ENCODE measurements at places on chromosomes 4 and X. TPM values are rescaled to one million over a fixed set of nuclear protein-coding genes. Genes with fewer than 3 reads are reported as not detected.

- no peaks in the 10 kb centered on the region for H3K27me3 ChIP-seq
- no peaks in the 10 kb centered on the region for H3K36me3 ChIP-seq
- H3K4me1 ChIP-seq: no peaks in the 10 kb centered on the region
- H3K4me3 ChIP-seq: no peak overlapping the region
Observed at GRCh38 chr4:85210353-85210752, 243.9 kb upstream of the WDFY3 start.

DNA sequence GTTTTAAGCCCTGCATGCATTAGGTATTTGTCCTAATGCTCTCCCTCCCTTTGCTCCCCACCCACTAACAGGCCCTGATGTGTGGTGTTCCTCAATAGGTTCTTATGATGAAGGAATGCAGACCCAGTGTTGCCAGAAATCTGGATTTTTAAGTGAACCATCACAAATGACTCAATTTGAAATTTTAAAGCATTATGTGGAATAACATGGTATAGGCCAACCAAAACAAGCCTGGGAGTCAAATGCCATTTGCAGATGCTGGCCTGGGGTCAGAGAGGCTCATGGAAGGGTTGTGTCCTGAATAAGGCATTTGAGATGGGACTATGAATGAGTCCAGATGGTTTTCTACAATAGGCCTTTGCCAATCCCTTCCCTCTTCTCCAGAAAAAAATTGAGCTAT is 179.6 kb downstream of the SHROOM3 start:
- H3K36me3 ChIP-seq: no peaks in the 10 kb centered on the region
- H3K4me3 ChIP-seq: no peak overlapping the region
- no peaks in the 10 kb centered on the region for H3K4me1 ChIP-seq
- H3K27ac ChIP-seq: no peak overlapping the region
- H3K27me3 ChIP-seq: no peaks in the 10 kb centered on the region

GRCh38 chrX:148771440-148771839 is 271.0 kb downstream of the AFF2 start:
- no peaks in the 10 kb centered on the region for H3K27me3 ChIP-seq
- no peaks in the 10 kb centered on the region for H3K36me3 ChIP-seq
- no peaks in the 10 kb centered on the region for H3K4me1 ChIP-seq
- H3K27ac ChIP-seq: no peak overlapping the region

- no peaks in the 10 kb centered on the region for H3K36me3 ChIP-seq
- H3K4me1 ChIP-seq: no peaks in the 10 kb centered on the region
- H3K4me3 ChIP-seq: no peak overlapping the region
- no peak for DNase-seq
- no peak overlapping the region for H3K27ac ChIP-seq
Observed at GRCh38 chr4:6113641-6114040, 86.7 kb downstream of the JAKMIP1 start.

DNA sequence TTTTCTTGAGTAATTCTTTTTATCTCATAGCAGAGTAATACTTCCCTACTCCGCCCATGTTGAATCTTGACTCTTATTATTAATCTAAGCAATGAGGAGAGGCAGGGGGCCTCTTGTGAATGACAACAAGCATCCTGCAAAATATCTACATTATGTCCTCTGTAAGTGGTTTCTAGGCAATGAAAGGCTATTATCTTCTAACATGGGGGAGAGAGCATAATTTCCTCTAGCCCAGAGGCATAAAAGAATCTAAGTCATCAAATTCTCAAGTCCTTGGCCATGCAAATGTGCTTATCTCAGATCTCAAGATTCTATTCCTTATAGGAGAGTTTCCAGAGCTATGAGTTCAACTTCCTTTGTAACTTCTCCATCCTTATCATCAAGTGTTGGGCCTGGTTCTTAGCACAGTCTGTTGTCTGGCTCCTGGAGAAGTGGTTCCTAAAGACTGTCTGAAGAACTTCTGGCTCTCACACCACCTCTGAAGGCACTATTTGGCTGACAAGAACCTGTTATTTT is 423.1 kb upstream of the INTU start:
- no peak overlapping the region for H3K27ac ChIP-seq
- no peaks in the 10 kb centered on the region for H3K36me3 ChIP-seq
- no peak overlapping the region for H3K4me3 ChIP-seq
- DNase-seq: no peak
- no peaks in the 10 kb centered on the region for H3K27me3 ChIP-seq
- peaks cover 8% of the 10 kb centered on the region for H3K4me1 ChIP-seq

GRCh38 chr4:147103403-147103946 is 157.8 kb upstream of the TTC29 start:
- peaks cover 5% of the 10 kb centered on the region for H3K4me1 ChIP-seq
- no peaks in the 10 kb centered on the region for H3K27me3 ChIP-seq
- H3K27ac ChIP-seq: peak overlapping the region; percentile 58

- no peaks in the 10 kb centered on the region for H3K27me3 ChIP-seq
- H3K27ac ChIP-seq: no peak overlapping the region
- H3K4me1 ChIP-seq: no peaks in the 10 kb centered on the region
- H3K36me3 ChIP-seq: no peaks in the 10 kb centered on the region
- DNase-seq: no peak
Observed at GRCh38 chr4:16067515-16067914, 16.3 kb downstream of the PROM1 start.

DNA sequence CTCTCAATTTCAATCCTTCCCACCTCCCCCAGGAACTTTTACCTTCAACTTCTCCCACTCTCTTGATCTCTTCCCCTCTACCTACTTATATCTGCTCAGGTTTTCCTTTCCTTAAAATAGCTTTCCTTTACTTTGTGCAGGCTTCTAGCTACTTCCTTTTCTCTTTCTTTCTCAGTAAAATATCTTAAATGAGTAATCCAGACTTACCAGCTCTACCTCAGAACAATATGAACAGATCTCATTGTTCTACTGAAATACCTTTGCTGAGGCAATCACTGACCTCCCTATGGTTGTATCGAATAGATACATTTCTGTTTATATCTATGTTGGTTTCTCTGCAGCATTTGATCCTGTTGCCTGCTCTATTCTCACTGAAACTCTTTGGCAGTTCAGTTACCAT is 86.7 kb upstream of the WDR44 start:
- H3K27me3 ChIP-seq: no peaks in the 10 kb centered on the region
- no peak overlapping the region for H3K27ac ChIP-seq
- no peaks in the 10 kb centered on the region for H3K36me3 ChIP-seq
- no peak for DNase-seq

GRCh38 chr4:75845992-75846391 is 56.3 kb downstream of the PPEF2 start:
- no peaks in the 10 kb centered on the region for H3K27me3 ChIP-seq
- H3K36me3 ChIP-seq: no peaks in the 10 kb centered on the region
- no peak for DNase-seq
- H3K4me3 ChIP-seq: no peak overlapping the region
- peaks cover 9% of the 10 kb centered on the region for H3K4me1 ChIP-seq
- H3K27ac ChIP-seq: no peak overlapping the region

DNA sequence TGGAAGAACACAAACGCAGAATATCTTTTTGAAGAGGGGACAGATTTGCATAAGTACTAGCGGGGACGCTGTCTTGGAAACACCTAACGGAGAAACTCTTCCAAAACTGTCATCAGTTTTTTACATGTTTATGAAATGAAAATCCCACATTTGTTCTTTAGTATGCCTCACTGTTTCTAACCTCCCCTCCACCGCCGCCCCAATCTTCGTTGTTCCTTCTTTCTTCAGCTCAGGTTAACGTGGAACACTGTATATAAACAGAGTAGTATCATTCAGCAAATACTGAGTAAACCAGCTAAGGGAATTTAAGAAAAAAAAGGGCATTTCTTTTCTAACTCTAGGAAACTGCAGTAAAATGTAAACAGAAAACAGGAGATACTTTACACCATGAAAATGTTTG is 2345.6 kb downstream of the PCDH7 start:
- no peaks in the 10 kb centered on the region for H3K4me1 ChIP-seq
- H3K27me3 ChIP-seq: no peaks in the 10 kb centered on the region
- no peak overlapping the region for H3K4me3 ChIP-seq

GRCh38 chrX:72069350-72070160 is 62.2 kb downstream of the RTL5 start:
- no peaks in the 10 kb centered on the region for H3K36me3 ChIP-seq
- no peak overlapping the region for H3K27ac ChIP-seq
- peaks cover 9% of the 10 kb centered on the region for H3K4me1 ChIP-seq
- DNase-seq: no peak

DNA sequence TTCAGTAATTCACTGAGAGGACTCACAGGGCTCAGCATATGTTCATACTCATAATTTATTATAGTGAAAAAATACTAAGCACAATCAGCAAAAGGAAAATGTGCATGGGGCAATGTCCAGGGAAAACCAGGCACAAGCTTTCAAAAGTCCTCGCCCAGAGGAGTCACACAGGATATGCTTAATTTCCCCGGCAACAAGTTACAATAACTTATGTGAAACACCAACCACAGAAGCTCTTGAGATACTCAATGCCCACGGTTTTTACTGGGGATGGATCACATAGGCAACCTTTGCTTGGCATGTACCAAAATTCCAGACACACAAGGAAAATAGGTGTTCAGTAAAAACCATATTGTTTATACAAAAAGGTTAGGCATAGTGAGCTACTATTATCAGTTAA is 38.5 kb upstream of the STPG2 start:
- no peak overlapping the region for H3K27ac ChIP-seq
- no peaks in the 10 kb centered on the region for H3K36me3 ChIP-seq
- no peak overlapping the region for H3K4me3 ChIP-seq
- H3K4me1 ChIP-seq: no peaks in the 10 kb centered on the region
- H3K27me3 ChIP-seq: no peaks in the 10 kb centered on the region
- DNase-seq: no peak

DNA sequence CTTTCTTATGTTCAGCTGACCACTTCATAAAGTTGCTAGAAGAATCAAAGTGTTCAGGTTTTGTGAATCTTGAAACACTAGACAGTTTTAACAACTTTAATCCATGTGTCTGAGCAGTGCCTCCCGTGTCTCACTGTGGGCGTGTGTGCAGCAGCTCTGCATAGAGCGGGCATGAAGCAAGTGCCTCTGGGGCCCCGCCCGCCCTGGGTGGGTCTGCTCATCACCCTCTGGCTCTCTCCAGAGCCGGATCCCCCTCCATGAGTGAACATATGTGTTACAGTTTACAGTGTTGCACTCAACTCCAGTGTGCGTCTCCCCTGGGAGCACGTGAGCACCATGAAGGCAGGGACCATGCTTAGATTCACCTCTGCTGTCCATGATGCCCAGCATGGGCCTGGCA is 37.6 kb upstream of the CRMP1 start:
- H3K27me3 ChIP-seq: no peaks in the 10 kb centered on the region
- no peaks in the 10 kb centered on the region for H3K4me1 ChIP-seq
- DNase-seq: no peak
- H3K36me3 ChIP-seq: no peaks in the 10 kb centered on the region
- H3K27ac ChIP-seq: no peak overlapping the region
- no peak overlapping the region for H3K4me3 ChIP-seq

GRCh38 chr4:142812091-142812490 is 34.0 kb downstream of the INPP4B start:
- no peak for DNase-seq
- H3K4me3 ChIP-seq: no peak overlapping the region
- H3K4me1 ChIP-seq: peaks cover 4% of the 10 kb centered on the region
- H3K27me3 ChIP-seq: no peaks in the 10 kb centered on the region

DNA sequence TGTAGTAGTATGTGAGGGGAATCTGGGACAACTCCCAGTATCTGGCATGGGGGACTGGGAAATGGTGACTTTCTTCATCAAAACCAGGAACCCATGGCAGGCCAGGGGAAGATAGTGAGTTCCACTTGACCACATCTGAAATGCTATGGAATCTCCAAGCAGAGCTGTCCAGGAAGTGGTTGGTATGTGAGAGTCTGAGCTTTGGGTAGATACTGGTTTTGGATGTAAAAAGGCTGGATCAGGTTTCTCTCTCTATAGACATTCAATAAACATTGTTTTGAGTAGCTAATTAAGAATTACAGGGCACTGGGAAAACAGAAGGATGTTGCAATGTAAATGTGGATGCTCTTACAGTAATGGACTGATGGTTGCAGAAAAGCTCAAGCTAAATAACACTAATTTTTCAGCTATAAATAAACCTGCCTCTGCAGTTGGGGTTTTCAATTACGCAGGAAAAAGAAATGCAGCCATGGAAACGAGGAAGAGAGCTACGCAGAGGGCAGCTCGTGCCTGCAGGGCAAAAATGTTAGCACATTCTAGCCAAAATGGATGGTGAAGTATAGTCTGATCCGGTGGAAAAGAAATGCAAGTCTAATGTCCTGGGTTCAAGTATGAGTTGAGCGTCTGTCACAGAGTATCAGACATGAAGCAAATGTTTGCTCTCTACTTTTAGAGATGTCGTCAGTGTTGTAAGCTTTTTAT is 13.4 kb upstream of the CHRNA9 start:
- H3K27ac ChIP-seq: peak overlapping the region; percentile 78
- no peaks in the 10 kb centered on the region for H3K27me3 ChIP-seq
- peaks cover 24% of the 10 kb centered on the region for H3K4me1 ChIP-seq
- no peaks in the 10 kb centered on the region for H3K36me3 ChIP-seq

DNA sequence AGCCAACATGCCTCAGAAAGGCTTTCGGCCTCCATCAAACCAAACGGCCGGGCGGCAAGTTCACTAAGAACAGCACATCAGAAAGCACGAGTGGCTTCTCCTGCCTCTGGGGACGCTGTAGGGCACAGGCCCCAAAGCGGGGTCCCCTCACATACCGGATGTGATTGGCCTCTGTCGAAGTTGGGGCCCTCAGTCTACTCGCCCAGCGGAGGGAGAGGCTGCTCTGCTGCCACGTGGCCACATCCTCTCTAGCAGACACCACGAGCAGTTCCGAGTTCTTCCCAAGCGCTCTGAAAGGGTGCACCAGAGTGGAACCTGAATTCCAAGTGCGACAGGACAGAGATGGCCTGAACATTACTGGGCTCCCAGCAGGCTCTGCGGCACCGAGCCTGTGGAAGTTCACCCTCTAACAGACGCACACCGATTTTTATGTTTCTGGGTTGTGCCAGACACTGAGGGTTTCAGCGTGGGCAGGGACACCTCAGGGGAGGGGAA is 21.1 kb downstream of the NOP14 start:
- no peak overlapping the region for H3K4me3 ChIP-seq

The HTRA3 gene
- total RNA-seq: 33.1 TPM

The POLN gene
- 3.9 TPM for total RNA-seq

The PNMA5 gene
- not detected for total RNA-seq

The PASD1 gene
- total RNA-seq: not detected

The STPG2 gene
- total RNA-seq: not detected

The UGT2A3 gene
- not detected for total RNA-seq

The CFI gene
- 15.0 TPM for total RNA-seq

The EREG gene
- total RNA-seq: 1.2 TPM

The SEPTIN6 gene
- total RNA-seq: 25.8 TPM

The RTL3 gene
- not detected for total RNA-seq
